ENCODE measurements at places on chromosomes 13 and 19. TPM values are rescaled to one million over a fixed set of nuclear protein-coding genes. Genes with fewer than 3 reads are reported as not detected.

The FFAR1 gene
- polyA plus RNA-seq = not detected

The LEUTX gene
- polyA plus RNA-seq = not detected

The CYP2S1 gene
- 33.7 TPM for polyA plus RNA-seq

The MAST3 gene
- polyA plus RNA-seq = 9.3 TPM

The NCCRP1 gene
- polyA plus RNA-seq = not detected

The OSCAR gene
- polyA plus RNA-seq = 0.81 TPM

The CBLC gene
- polyA plus RNA-seq = 162 TPM

The HCST gene
- polyA plus RNA-seq = 8.2 TPM

DNA sequence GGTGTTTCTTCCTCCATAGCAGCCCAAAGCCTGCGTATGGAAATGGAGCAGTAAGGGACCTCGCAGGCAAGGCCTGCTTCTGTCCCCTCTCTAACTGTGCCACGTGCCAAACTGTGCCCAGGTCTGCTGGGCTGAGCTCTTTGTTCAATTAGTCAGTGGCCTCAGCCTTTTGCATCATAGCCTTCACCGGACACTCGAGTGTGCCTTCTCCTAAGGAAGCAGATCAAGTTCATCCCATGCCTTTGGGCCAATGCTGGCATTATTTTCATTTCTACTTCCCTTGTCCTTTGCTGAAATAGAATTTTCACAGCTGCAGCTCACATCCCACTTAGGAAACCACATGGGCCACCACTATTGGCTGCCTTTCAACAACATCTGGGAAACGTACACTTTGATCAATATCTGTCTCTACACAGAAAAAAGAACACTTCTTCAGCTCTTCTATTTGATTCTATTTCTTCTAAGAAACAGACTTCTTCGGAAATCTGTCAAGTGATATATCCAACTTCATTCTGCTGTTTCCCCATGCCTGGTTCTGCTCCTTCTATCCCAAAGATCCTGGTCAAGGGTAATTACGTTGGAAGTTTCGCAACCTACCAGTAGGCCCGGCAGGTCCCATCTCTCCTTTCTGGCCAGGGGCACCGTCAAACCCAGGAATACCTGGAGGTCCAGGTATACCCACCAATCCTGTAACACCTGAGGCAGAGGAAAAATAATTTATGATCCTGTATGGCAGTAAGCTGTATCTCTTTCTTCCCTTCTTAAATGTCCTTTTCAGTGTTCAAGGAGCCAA is 143.9 kb downstream of the COL4A1 start:
- DNase-seq = no peak

GRCh38 chr13:73372666-73373627 is 314.1 kb downstream of the KLF5 start:
- DNase-seq = peak; percentile 12

DNA sequence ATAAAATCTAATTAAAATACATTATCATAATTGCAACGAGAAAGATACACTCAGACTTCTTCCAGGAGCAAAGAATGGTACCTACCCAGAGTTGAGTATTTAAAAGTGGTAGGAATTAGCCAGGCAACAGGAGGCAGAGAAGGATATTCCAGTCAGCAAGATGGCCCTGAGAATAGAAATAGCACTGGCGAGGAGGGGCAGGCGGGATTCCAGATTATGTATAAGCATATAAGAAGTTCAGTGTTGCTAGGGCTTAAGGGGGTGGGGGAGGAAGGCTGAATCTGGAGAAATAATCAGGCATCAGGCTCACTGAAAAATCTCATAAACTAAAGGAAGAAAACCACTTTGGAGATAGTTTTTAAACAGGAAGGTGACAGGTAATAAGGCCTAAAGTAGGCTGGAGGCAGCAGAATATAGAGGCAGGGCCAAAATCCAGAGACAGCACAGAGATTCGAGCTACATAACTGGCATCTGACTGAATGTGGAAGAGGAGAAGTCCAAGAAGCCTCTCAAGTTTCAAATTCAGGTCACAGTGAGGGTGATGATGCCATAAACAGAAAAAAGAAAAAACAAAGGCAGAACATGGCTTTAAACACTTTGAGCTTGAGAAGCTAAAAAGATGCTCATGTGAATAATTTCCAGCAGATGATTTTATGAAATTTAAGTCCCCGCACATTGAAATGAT is 7.5 kb downstream of the KPNA3 start:
- DNase-seq = no peak

DNA sequence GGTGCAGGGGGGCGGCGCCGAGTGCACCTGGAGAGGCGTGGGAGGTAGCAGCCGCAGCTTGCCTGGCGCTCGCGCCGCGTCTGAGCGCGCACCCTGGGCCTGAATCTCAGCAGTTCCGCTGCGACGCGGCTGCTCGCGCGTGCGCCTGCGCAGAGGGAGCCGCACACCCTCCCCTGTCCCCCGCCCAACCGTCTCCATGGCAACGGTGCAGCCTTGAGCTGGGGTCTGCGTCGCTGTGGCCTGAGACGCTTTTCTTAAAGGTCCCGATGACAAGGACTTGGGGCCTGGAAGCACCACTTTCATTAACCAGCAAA is at the start of gene PNMA8B:
Gene PNMA8B, minus strand, starts transcription at position 82 of the 314 bp plus-strand sequence. CDS start 402 bp downstream, outside the sequence.
- DNase-seq = peak; percentile 67

DNA sequence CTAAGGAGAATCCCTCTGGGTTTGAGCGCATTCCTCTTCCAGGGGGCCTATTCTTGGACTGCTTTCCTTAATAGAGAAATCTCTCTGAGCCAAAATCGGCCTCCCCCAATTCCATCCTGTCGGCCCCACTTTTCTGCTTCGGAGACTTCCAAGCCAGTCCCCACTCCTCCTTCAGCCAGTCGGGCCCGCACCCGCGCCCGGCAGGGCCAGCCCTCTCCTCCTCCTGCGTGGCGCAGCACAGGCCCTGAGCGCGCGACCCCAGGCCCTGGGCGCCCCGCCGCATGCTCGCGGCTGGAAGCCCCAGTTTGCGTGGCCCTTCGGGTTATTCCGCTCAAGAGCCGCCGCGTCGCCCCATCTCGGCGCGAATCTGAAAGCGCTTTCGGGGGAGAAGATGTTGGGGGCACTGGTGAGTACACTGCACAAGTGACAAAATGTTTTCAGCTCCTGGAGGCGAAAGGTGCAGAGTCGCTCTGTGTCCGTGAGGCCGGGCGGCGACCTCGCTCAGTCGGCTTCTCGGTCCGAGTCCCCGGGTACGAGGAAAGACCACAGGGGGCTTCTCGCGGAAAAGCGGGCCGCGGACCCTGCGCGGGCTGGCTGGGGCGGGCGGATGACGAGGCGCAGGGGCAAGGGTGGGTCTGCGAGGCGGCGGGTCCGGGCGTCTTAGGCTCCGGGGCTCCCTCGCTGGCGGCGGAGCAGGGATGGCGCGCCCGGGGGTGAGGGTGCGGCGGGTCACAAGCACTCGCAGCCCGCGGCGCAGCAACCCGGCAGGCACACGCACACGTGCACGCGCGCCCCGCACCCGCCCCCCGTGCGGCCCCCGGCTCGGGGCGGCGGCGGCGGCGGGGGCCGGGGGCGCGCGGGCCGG is at the start of gene IL17D:
Gene IL17D, plus strand, starts transcription at position 785 of the 865 bp plus-strand sequence. CDS start 303 bp downstream, outside the sequence.
- DNase-seq = peak; percentile 33

GRCh38 chr13:79360095-79360494 is 46.0 kb downstream of the RBM26 start:
- no peak for DNase-seq

GRCh38 chr13:46022481-46022880 is 30.1 kb downstream of the ZC3H13 start:
- no peak for DNase-seq

- no peak for DNase-seq
Observed at GRCh38 chr19:12636631-12637030, 25.9 kb downstream of the ZNF791 start.

DNA sequence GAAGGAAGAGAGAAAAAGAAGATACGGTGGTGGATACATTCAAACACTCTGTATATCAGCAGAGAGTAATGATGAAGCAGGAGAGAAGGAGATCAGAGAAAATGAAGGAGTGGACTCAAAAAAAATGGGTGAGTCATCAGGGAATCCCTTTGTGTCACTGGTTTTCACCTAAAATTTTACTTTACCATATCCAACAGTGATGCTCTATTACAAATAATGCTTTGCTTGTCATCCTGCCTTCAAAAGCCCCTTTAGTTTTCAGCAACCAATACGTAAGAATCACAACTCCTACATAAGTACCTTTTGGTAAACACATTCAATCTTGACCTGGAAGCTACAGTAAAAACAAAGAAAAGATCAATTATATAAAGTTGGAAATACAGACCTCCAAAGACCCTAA is 88.8 kb downstream of the ENOX1 start:
- no peak for DNase-seq

GRCh38 chr19:41457241-41457640 is 14.3 kb downstream of the ERICH4 start:
- no peak for DNase-seq

- DNase-seq = peak; percentile 88
Observed at GRCh38 chr19:44752816-44753625, 4.5 kb downstream of the BCL3 start.

- DNase-seq = no peak
Observed at GRCh38 chr13:81406639-81407292, 1065.8 kb upstream of the SPRY2 start.

DNA sequence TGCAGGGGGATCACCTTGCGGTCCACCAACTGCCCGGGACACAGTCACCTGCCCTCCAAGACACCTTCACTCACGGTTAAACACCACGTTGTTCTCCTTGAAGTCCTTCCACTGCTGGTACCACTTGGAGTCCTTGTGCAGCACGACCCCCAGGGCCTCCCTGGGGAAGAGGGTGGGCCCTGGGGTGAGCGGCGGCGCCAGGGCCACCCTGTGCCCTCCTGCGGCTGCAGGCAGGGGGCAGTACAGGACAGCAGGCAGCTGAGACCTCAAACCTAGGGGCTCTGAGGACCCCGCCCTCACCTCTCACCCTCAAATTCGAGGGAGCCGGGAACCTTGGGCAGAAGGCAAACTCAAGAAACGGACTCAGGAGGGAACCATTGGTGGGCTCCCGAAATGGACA is 7.5 kb upstream of the CTXN1 start:
- no peak for DNase-seq

GRCh38 chr19:48394331-48395169 is 1.1 kb downstream of the GRIN2D start:
- no peak for DNase-seq

GRCh38 chr13:37065890-37066526 is 6.5 kb upstream of the SUPT20H start:
- DNase-seq = no peak

- peak; percentile 42 for DNase-seq
Observed at GRCh38 chr19:18021121-18021755, 13.3 kb downstream of the ARRDC2 start.

DNA sequence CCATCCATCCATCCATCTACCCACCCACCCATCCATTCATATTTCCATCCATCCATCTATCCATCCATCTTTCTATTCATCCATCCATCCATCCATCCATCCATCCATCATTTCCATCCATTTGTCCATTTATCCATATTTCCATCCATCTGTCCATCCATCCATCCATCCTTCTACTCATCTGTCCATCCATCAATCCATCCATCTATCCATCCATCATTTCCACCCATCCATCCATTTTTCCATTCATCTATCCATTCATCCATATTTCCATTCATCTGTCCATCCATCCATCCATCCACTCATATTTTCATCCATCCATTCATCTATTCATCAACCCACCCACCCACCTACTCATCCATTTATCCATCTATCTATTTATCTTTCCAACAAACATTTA is 229.6 kb downstream of the TEX29 start:
- DNase-seq = no peak

DNA sequence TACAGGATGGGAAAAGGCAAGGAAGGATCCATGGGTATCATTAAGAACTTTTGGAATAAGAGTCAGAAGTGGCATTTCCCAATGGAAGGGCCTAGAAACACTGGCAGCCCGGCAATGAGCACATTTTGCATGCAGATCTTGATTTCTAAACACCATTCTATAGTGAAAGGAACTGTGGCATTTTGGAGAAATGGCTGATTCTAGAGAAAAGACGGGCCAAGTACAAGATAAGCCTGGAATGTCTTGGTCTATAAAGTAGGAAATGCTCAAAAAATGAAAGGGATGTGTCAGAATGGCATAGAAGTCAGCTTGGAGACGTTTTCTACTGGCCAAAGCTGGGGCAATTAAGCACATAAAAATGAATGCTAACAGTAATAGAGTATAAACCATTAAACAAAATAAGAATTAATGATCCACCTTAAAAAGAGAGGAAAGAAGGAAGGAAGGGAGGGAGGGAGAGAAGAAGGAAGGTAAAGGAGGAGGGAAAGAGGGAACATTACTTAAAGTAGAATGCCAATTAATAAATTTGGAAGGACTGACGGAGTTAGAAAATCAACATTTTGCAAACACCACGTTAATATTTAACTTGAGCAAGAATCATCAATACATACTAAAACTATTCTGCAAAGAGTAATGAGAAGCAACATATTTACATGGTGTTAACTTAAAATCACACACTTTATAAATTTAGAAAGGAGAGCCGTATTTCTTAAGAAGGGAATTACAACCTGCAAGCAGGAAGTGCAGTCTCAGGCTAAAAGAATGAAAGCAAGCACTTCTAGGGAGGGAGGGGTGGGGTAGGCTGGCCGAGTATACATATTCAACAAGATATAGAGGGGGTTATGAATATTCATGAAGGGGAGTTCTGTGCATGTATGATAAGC is 78.9 kb downstream of the ANKRD10 start:
- no peak for DNase-seq

- peak; percentile 56 for DNase-seq
Observed at GRCh38 chr19:14554382-14554812, 17.5 kb downstream of the NDUFB7 start.

All from small intestine (tissue), 16 donors.